ELR (cell line): ENCODE measurements at places on chromosomes 4 and X.

- DNase-seq, result no peak
Measured at GRCh38 chr4:10028910-10029309, 7.6 kb upstream of the SLC2A9 start.

DNA sequence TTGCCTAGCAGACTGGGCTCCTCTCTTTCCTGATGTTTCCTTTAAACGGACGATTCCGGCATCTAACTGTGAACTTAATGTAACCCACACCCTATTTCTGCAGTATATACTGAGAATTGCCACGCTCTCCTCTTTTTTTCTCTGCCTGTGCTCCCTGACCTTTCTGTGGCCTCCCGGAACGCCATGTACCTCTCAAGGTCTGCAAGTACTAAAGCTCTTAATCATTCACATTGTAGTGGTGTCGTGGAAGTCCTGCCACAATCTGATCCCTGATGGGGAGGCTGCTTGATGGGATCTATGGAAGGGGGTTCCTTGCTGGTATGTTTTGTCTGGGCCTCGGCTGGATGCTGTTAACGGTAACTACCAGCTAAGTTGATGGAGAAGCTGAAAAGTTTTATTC, 302.9 kb upstream of the EPHA5 start:
- no peak for DNase-seq

DNA sequence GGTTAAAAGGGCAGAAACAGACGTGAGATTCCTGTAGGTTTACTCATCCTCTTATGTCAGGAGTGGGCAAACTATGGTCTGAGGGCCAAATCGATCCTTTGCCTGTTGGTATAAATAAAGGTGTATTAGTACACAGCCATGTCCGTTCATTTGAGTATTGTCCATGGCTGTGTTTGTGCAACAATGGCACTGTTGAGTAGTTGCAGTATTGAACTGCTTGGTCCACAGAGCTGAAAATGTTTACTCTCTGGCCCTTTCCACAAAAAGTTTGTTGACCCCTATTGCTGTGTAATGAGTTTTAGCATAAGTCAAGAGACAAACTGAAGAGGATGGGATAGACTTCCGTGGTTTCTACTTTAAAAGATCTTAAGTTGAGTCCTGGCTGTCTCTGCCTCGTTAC, 59.0 kb upstream of the MID1 start:
- peak; percentile 13 for DNase-seq

GRCh38 chrX:102651242-102652011, at the start of gene GPRASP1:
Gene GPRASP1, plus strand, starts transcription at chrX:102651483. Its CDS starts 2,431 bp downstream, at chrX:102653914.
- DNase-seq, result peak; percentile 52
